ENCODE measurements at places on chromosomes 6 and 20. TPM values are rescaled to one million over a fixed set of nuclear protein-coding genes. Genes with fewer than 3 reads are reported as not detected.

Gene MMS22L
- 19.9 TPM for total RNA-seq

Gene C20orf202
- total RNA-seq, result not detected

Gene C6orf15
- not detected for total RNA-seq

Gene DZANK1
- 1.8 TPM for total RNA-seq

Gene ACTL10
- total RNA-seq, result not detected

Gene CITED2
- total RNA-seq, result 273 TPM

Gene GPR63
- not detected for total RNA-seq

DNA sequence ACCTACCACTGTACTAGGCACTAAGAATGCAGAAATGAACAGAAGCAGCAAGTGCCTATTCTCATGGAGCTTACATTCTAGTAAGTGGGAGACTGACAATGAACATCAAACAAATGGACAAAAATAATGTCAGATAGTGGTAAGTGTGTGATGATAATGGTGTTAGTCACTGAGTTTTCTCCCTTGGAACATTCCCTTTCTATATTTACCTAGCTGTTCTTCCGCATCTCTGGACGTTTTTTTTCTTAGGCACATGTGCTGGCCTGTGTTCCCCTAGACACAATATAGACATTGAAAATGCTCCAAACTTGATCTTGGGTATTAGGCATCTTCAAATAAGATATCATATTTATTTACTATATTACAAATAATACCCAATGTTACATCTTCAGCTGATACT lies 218.1 kb upstream of the GJE1 start:
- no peak for DNase-seq

- DNase-seq, result no peak
Measured at GRCh38 chr20:2331106-2331505, 35.3 kb downstream of the TGM3 start.

- DNase-seq, result no peak
Measured at GRCh38 chr6:91097364-91097763, 510.5 kb upstream of the MAP3K7 start.

DNA sequence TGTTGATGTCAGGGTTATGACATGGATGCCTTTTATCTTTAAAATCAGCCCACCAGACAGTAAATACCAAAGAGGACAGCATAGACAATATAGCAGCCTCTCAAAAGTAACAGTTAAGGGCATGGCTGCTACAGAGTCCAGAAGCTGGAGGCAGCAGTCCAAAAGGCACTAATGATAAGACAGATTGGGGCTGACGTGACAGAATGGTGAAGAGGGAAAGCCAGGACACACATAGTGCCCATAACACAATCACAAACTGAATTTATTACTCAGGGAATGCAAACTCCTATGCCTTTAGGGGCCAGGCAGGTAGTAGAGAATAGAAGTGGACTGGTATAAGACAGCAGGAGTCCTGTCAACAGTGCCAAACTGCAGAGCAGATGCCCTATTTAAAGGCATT lies 40.7 kb downstream of the TP53INP2 start:
- DNase-seq, result no peak

GRCh38 chr6:168097621-168098430 lies 18.8 kb upstream of the FRMD1 start:
- DNase-seq, result no peak

GRCh38 chr20:62898970-62899632 lies 27.2 kb downstream of the DIDO1 start:
- no peak for DNase-seq

DNA sequence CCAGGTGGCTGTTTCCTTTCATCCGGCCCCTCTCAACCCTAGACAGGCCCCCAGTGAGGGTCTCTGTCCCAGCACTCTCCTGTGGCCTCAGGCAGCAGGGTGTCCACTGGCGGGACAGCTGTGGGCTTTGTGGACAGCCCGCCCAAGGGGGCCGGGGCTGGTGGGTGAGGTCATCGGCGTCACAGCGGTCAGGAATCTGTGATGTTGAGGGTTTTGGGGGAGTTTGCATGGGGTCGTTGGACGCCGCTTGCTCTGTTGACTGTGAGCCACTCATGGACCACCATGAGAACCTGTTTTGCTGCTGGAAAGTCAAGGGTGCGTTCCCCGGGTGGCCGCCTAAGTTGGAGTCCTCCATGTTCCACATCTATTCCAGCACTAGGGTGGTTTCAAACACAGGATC lies 146.4 kb downstream of the DTNBP1 start:
- DNase-seq, result no peak
